ENCODE measurements at places on chromosomes 3 and 15. TPM values are rescaled to one million over a fixed set of nuclear protein-coding genes. Genes with fewer than 3 reads are reported as not detected.

The STIMATE gene
- total RNA-seq: 6.3 TPM

The SLC51B gene
- not detected for total RNA-seq

The GOLGA8O gene
- total RNA-seq: 0.91 TPM

The GOLGA8R gene
- 1.2 TPM for total RNA-seq

The MPI gene
- 68.1 TPM for total RNA-seq

The EOMES gene
- not detected for total RNA-seq

The SI gene
- total RNA-seq: not detected

The HTR3E gene
- total RNA-seq: not detected

The MYLK gene
- 16.8 TPM for total RNA-seq

- no peak for DNase-seq
Measured at GRCh38 chr3:122618614-122619013, 41.2 kb downstream of the PARP15 start.

GRCh38 chr15:66901336-66902100, 163.9 kb upstream of the SMAD3 start:
- DNase-seq: no peak

- DNase-seq: peak; percentile 35
Measured at GRCh38 chr3:15294929-15295328, 37.5 kb downstream of the SH3BP5 start.

- DNase-seq: no peak
Measured at GRCh38 chr3:67617518-67617917, 36.9 kb downstream of the SUCLG2 start.

- DNase-seq: peak; percentile 70
Measured at GRCh38 chr15:66701422-66702034, 508 bp upstream of the SMAD6 start.

DNA sequence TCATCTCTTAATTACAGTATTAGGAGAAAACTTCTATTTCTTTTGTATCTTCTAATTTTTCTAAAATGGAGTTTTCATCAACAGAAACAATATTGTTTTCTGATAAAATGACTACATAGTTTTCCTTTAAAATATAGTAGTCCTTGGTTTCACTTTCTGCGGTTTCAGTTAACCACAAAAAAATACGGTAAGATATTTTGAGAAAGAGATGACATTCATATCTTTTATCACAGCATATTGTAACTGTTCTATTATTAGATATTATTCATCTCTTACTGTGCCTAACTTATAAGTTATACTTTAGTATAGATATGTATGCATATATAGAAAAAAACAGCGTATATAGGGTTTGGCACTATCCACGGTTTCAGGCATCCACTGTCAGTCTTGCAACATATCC, 2.3 kb downstream of the B4GALT4 start:
- DNase-seq: no peak

- no peak for DNase-seq
Measured at GRCh38 chr15:79399606-79400005, 32.5 kb upstream of the MINAR1 start.

DNA sequence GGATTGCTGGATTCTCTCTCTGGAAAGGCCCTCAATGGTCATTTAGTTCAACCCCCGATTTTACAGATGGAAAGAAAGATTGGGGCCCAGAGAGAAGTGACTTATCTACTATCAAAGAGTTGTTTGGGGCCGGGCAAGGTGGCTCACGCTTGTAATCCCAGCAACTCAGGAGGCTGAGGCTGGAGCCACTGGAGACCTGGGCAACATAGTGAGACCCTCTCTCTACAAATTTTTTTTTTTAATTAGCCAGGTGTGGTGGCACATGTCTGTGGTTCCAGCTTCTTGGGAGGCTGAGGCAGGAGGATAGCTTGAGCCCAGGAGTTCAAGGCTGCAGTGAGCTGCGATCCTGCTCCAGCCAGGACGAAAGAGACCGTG, 5.2 kb upstream of the USP3 start:
- no peak for DNase-seq

Data from heart left ventricle (tissue), 16 donors.